ENCODE measurements at places on chromosomes 4 and X. TPM values are rescaled to one million over a fixed set of nuclear protein-coding genes. Genes with fewer than 3 reads are reported as not detected.
A peak's percentile ranks its signal among the peaks of the same experiment; 100 is the strongest.

SSX4B gene
- polyA plus RNA-seq = 0.48 TPM

DNA sequence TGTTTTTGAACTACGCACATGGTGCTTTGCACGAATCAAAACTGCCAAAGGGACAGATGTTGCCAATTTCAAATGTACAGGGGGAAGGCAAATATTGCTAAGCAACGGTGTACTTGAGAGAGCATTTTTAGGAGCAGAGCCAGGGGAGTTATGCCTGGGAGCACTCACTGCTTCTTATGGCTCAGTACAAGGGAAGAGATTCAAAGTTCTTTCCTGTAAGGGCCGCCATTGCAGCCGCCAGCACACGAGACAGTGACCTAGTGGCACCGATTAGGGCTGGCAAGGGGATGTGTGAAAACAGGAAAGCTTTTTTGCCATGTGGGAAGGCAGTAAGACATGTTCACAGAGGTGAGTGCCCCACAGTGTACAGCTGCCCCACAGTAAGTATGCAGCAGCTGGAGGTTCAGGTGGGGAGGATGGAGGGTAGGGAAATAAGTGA, 133.8 kb downstream of the AFF1 start:
- DNase-seq = no peak

DNA sequence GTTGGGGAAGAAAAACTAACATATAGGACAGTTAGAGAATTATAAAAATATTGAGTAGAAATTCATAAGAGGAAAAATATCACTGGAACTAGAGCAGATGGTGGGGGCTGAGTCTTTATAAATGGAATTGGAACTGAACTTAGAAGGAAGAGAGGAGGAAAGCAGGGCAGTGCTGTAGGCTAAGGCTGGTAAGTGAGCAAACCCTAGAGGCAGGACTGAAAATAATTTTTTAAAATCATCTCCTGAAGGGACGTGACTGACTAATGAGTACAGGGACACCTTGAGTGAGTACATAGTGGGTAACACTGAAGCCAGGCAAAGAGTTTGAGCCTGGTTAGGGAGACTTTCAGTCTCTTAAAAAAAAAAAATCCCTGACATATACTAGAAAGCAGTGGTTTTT, 63.3 kb downstream of the GALNT7 start:
- DNase-seq = no peak

- DNase-seq = no peak
Measured at GRCh38 chr4:112552668-112553067, 36.7 kb upstream of the NEUROG2 start.

ABLIM2 gene
- polyA plus RNA-seq = 1.5 TPM

MCUB gene
- 21.7 TPM for polyA plus RNA-seq

DNA sequence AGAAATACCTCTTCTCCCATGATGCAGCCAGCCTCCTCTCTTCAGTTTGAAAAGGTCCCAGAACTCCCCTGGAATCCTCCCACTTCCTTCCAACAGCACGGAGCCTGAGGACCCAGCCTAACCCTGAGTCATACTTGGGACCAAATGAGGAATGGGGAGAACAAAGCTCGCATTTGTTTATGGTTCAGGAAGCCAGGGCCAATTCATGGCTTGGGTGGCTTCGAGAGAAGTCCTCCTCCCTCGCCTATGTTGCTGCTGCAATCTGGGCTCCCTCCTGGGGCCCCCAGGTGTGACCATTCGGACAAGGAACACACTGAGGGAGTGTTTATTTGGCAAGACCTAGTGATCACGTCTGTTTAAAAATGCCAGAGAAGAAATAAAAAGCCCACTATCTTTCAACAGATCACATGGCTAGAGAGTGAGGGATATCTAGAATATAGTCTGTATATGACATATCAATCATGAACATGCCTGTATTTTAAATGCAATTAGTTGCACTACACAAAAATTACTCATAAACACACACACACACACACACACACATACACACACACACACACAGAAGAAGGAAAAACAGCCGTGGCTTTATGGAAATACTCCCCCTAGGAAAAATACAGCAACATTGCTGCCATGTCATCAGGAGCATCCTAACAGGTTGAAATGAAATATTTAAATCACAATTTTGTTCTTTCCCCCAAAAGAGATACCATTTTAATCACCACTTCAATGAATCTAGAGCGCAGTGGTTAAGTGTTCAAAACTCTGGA, 155.7 kb upstream of the MAP3K15 start:
- DNase-seq = peak; percentile 29

- DNase-seq = no peak
Measured at GRCh38 chr4:61665649-61666048, 465.5 kb downstream of the ADGRL3 start.

GRCh38 chr4:38662522-38663089, 1.4 kb upstream of the KLF3 start:
- DNase-seq = no peak

DNA sequence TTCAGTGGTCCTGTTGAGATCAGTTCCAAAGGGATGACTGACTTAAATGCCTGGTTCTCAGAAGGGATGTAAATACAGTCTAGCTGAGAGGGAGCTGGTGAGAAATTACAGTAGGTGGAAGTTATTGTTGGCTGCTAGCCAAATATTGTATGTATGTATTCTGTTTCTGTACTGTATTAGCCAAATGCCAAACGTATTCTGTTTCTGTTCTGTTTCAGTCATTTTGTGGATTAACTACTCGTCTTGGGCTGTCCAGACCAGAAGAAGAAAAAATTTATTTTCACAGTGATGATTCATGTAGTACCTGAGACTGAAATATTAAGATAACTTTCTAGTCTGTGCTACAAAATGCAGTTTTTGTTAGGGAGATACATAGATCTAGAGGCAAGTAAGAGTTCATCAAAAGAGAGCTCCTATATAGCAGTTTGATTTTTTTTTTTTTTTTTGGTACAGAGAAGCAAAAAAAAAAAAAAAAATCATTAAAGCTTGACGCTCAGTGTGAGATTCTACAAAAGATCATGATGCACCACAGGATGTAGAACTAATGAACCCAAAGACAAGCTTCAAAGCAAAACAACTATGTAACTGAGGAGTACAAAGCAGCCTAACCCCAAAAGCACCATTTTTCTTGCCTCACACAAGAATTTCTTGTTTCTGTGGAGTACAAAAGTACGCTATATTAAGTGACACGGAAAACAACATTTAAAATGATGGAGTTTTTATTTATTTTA, 54.8 kb downstream of the CASP6 start:
- no peak for DNase-seq

COL4A5 gene
- 15.5 TPM for polyA plus RNA-seq

DNA sequence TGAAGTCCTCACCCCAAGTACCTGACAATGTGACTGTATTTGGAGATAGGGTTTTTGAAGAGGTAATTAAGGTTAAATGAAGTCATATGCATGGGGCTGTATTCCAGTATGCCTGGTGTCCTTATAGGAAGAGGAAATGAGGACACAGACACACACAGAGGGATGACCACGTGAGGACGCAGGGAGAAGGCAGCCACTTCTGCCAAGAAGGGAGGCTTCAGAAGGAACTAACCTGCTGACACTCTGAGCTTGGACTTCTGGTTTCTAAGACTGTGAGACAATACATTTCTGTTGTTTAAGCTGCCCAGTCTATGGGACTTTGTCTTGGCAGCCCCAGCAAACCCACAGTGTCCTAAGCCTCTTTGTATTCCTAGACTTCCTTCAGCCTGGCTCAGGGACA, 3.0 kb upstream of the SLC2A9 start:
- no peak for DNase-seq

PNMA3 gene
- polyA plus RNA-seq = 3.4 TPM
